ENCODE measurements at places on chromosomes 6 and 20.

DNA sequence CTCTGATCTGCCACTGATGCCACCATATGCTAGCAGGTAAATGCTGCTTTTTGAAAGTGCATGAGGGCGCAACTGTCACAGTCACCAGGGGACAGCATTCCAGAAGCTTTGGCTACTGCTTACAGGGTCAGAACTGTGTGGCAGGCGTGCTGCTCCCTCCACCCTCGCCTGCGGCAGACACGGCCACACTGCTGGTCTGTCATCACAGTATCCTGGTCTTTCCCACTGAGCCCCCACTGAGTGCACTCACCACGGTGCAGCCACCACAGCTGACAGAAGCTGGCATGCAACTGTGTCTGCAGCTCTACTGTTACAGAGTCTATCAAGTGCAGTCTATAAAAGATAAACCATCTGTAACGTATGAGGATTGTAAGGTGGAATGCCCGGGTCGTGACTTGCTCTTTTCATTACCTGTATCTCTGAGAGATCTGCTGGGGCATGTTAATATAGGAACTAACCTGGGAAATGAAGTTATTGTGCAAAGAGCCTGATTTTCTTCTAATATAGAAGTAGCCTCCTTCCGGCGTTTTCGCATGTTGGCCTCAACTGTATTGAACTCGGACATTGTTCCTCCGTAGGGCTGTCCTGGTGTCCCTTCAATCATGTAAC is 24.5 kb downstream of the GCLC start:
- DNase-seq, result no peak

- no peak for DNase-seq
These were observed 21.9 kb downstream of the MYH7B start for GRCh38 chr20:34977365-34978091.

- no peak for DNase-seq
These were observed 198.3 kb downstream of the BCAS1 start for GRCh38 chr20:53872081-53872541.

DNA sequence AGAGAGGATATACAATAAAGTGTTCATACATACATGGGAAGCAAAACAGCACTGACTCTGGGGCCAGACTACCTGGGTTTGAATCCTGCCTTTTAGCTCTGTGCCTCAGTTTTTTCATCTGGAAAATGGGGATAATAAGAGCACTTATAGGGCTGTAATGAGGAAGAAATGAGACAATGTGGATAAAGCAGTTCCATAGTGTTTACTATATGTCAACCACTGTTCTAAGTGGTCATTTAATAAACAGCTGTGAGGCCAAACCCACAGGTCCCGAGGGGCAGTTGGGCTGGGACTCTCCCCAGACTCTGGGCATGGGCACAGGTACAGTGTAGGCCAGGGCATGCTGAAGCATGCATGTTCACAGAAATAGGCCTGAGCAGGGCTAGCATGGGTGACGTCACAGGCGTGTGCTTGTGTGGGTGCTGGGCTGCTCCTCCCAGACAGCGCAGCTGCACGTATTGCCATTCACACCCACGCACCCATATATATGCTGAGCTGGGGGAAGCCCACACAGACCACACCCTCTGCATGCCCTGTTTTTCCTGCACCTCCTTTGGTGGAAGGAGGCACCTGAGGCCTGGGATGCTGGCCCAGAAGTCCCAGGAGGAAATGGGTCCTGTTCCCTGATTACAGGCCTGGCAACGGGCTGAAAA is 3.5 kb upstream of the PLCG1 start:
- DNase-seq, result no peak

- peak; percentile 29 for DNase-seq
These were observed 2.8 kb downstream of the TENT5A start for GRCh38 chr6:81749707-81750106.

DNA sequence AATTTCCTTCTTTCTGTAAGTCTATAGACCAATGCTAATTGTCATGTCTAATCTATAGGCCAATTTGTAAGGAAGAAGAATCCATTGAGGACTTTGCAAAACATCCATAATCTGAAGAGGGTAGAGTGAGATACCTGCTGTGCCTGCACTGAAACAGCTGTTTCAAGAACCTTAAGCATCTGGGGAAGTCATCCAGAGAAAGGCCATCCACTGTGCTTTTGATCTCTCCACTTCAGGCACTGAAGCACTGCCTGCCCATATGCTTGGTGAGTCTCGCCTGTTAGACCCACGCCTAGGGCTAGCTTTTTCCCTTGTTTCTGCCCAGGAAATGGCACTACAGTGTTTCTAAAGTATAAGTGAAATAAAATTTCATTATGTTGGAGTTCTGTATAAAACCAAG is 921.8 kb upstream of the EPHA7 start:
- no peak for DNase-seq

GRCh38 chr6:87426789-87427188 is 19.0 kb downstream of the CFAP206 start:
- no peak for DNase-seq

DNA sequence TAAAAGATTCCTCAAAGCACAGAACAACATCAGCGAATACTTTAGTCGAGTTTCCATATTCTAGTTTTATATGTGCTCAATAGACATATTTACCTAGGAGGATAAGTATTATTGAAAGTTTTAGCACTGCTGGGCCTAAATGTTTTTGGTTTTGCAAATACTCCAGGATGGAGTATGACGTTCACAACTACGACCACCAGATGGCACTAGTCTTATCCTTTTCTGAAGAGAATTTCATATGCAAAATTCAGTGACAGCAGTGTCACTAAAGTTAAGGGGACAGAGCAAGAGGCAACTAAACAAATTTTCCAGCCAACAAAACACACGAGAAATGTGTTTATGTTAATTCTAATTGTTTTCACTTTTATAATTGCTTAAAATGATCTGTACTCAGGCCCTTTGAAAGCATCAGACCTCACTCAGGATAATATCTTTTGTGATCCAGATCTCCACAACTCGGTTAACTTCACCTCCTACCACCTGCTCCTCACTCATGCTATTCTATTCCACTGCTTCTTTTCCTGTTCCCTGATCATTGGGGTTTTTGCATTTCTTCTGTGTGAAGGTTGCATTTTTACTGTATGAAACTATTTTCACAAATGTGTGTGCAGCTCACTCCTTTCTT is 220.8 kb downstream of the TRDN start:
- DNase-seq, result peak; percentile 79

DNA sequence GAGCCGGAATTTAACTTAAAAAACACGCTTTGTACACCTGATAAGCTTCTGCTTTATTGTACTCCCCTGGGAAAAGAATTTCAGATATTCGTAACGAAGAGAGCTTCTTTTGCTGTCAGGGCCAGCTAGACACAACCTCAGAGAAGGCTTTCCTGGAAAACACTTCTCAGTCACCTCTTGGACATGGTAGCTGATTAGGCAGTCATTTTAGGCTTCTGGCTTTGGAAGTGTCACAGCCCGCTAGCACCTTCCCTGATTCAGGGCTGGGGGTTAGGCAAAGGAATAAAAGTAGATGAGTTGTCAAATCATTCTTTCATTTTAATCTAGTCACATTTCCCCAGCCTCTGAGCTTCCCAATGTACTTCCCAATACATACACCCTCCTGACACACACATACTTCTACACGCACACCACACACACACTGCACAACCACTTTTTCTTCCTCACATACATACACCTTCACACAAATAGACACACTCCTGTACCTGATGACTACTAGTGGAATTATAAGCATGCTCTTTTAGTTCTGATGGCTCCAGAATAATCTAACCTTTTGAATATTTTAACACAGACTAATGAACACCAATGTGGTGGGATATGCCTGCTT is 34.9 kb upstream of the TINAG start:
- no peak for DNase-seq

- no peak for DNase-seq
These were observed 9.1 kb upstream of the ZBTB2 start for GRCh38 chr6:151400473-151400872.

DNA sequence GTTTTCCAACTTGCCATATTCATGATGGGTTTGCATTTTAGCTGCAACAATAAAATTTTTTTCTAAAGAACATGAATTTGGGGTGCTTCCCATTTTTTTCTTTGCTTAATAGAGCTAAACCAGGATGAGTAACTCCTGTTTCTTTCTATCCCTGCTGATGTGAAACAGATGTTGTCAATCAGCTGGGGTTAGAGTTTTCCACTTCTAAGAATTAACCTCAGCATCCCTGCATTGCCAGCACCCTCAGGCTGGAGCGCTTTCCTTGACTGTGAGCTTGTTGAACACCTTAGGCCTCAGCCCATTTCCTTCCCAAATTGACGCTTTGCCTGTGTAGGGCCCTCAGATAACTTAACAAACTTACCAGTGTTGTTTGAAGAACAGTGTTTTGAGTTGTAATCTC is 74.5 kb downstream of the PTPN1 start:
- DNase-seq, result no peak

DNA sequence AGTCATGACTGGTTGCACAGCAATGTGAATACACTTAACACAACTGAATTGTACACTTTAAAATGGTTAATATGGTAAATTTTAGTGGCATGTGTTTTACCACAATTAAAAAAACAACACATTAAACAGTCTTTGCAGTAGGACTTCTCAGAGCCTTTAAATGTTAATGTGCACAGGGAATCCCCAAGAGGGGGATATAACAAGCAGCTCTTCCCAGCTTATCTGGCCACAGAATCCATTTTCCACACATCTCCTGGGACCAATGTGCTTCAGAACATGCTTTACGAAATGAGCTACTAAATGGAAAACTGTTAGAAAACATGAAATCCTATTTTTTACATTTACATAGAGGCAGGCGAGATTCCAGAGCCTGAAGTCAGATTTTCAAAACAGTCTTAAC is 44.4 kb downstream of the FYN start:
- no peak for DNase-seq

- no peak for DNase-seq
These were observed 7.5 kb downstream of the APMAP start for GRCh38 chr20:24984961-24985640.

GRCh38 chr6:79605061-79605460 is 26.1 kb upstream of the SH3BGRL2 start:
- DNase-seq, result no peak

GRCh38 chr6:93219447-93219846 is 199.9 kb downstream of the EPHA7 start:
- no peak for DNase-seq

DNA sequence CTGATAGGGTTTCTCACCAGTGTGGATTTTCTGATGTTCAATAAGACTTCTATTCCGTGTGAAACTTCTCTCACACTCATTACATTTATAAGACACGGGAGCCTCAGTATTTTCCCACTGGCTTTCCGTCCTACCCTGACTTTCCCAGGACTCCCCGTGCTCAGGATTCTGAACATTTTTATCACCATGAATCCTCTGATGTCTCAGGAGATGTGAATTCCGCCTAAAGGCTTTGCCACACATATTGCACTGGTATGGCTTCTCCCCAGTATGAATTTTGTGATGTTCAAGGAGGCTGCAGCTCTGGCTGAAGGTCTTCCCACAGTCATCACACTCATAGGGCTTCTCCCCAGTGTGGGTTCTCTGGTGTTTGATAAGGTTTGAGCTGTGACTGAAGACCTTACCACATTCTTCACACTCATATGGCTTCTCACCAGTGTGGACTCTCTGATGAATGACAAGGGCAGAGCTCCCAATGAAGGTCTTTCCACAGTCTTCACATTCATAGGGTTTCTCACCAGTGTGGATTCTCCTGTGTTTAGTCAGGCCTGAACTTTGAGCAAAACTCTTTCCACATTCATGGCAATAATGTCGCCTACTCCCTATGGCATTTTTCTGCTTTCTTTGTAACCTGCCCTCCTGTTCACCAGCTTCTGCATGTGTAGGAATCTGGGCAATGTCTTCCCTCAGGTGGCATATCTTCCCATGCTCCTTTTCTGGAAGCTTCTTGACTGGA is 6.7 kb downstream of the ZKSCAN4 start:
- DNase-seq, result no peak

DNA sequence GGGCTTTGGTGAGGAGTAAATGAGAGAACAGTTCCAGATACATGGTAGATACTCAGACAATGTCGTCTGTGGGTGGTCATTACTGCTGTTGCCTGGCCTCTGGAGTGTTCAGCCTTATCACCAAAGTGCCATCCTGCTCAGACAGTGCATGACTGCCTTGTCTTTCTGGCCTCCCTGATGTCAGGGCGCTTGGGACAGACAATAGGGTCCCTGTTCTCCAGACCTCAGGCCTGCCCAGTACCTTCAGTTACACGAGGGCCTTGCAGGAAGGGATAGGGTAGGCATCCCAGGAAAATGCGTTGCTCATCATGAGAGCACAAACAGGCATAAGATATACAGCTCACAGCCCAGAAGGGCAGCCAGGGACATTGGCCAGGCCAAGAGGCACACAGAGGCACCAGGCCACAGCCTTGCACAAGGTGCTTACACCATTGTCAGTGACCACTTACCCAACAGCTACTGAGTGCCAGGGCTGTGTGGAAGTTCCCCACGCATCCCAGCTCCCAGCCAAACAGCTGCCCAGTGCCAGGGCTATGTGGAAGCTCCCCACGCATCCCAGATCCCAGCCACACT is 27.4 kb downstream of the BPIFB1 start:
- DNase-seq, result no peak

DNA sequence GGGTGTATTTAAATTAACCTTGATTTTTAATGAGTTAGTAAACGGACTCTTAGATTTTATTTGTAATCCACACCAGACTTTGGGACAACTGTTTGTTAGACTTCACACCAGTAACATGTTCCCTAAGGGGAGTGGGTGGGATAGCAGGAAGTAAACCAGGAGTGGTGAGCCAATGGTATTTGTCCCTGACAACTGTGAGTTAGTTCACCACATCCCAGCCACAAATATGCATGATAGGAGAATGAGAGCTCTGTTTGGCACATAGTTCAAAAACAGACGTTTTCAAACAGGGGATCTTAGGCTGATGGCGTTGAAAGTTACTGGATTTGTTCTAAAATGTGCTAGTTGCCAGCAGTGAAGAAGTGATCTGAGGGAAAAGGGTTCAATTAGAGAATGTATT is 18.7 kb upstream of the COL10A1 start:
- no peak for DNase-seq

DNA sequence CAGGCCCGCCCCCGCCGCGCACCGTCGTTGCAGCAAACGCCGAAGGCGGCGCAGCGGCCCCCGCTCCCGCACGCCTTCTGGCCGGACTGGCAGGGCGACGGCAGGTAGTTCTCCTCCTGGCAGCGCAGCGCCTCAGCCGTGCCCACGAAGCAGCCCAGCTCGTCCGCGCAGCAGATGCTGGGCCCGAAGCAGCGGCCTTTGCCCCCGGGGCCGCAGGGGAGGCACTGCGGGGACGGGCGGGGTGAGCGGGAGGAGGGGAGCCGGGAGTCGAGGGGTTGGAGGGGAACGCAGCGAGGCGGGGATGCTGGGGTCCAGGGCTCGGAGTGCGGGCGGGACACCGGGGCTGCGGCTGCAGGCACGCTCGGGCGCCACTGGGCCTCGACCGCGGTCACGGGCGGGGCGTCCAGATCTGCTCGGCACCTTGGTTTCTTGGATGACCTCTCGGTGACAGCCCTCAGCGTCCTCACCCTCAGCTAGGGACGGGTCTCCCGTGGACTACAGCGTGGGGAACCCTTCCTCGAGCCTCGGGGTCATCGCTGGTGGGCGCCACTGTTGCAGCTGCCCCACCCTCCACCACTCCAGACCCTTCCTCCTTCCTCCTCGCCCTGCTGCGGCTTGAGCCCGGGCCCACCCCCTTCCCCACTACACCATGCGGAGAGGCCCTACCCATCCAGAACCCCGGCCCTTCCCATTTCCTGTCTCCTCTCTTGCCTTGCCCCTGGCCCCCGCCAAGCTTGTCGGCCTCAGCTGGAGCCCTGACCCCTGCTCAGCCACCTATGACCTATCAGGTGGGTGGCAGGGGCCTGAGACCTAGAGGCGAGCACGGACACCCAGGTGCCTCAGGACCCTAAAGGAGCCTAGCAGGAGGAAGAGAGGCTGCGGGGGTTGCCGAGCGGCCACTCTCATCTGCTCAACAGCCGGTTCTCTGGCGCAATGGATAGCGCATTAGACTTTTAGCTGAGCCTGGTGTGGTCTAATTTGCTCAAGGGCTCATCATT is 1.3 kb downstream of the AVP start:
- DNase-seq, result no peak
